ENCODE measurements at places on chromosomes 6 and 20.

DNA sequence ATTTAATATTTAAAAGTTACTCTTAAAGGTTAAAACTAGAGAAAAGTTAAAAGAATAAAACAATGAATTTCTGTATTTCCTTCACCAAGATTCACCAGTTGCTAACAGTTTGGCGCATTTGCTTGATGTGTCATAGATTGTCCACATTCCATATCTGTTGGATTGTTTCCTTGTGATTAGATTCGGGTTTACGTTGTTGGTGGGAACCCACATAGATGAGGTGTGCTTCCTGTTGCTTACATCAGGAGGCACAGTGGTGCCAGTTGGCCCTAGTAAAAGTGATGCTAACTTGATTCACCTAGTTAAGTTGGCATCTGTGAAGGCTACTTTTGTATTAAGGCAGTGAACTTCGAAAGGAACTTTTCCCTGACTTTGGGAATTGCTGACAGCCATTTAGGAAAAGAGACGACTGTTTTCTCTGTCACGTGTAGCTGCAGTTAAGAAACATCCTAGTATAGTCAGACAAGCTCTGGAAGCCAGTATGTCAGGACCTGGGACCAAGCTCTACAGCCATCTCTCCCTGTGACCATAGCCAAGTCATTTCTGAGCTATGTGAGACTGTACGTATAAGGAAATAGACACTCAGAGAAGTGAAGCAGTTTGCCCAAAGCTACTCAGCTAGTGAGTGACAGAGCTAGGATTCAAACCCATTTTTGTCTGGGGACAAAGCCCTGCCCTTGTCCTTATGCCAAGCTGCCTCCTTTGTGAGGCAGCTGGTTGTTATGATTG, 49.0 kb downstream of the PPARD start:
- no peak for DNase-seq

- DNase-seq = no peak
These were observed 57.8 kb upstream of the TPD52L1 start for GRCh38 chr6:125095580-125096301.

DNA sequence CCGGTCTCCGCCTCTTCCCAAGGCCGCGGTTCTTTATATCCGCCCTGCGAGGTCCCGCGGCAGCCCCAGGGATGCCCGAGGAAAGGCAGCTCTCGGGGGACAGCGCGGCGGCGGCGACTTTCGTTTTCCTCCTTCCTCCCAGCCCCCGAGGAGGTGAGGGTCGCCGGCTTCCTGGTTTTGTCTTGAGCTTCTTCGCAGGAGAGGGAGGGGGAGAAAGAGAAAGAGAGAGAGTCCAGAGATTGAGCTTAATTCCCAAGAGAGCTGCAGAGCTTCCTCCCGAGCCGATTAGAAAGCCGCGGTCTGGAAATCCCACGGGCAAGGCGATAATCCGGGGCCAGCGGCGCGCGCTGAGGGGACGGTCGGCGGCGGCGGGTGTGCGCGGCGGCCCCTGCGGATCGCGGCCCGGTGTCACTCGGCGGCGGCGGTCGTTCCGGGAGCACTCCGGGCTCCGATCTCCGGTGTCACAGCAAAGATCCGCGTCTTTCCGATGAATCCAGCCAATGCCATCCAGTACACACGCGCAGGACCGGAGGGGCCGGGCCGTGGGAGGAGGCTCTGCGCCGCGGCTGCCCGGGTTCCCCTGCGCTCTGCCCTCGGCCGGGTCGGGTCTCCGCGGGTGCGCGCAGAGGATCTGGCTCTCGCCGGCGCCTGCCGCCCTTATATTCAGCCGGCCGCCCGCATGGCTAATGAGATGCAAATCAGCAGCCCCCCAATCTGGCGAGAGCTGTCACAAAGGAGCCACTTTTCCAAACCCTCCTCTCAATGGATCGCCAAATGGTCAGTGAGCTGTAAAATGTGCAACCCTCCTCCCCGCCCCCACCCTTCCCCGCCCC, at the start of gene DLL1:
Gene DLL1 (minus strand): TSS at position 783 of the 833 bp plus-strand sequence. CDS start 939 bp downstream, outside the sequence.
- peak; percentile 32 for DNase-seq

DNA sequence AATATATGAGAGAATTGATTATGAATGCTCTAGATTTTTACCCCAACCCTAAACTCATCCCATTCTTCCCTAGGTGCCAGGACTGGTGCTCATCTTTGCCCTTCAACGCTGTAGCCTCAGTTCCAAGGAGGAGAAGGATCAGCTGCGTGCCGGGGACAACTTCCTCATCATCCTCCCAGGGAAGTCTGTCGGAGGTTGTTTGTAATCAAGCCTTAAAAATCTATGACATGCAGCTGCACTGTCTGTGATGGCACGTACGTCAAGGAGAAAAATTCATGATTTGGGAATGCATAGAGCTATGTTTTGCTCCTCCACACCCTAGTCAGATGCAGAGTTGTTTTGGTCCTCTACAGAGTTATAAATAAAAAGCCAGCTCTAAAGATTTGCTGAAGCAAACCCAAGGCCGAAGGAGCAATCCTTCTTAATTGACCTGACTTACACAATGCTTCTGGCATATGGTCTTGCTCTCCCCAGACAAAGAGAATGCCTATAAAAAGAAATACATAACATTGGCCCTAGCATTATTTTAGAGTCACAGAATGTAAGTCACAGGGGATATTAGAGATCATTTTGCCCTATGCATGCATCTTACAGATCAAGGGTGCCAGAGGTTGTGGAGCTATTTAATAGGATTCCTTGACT, 244.2 kb downstream of the HIVEP2 start:
- no peak for DNase-seq

GRCh38 chr20:17568972-17569521, 828 bp upstream of the DSTN start:
- peak; percentile 20 for DNase-seq

DNA sequence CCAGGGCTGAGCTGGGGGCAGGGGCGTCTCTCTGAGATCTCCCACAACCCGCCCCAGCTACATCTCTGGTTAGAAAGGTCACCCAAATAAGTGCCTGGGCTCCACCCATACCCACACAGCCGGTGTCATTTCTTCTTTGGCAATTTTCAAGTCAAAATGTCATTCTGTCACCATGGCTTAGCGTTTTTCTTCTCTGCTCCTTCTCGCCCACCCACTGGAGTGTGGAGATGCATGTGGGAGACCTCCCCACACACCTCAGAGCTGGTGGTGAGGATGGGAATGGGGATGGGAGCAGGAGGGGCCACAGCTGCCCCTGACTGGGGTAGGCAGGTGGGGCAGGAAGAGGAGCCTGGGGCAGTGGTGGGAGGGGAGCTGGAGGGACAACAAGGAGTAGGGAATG, 63.1 kb downstream of the CPNE5 start:
- no peak for DNase-seq

DNA sequence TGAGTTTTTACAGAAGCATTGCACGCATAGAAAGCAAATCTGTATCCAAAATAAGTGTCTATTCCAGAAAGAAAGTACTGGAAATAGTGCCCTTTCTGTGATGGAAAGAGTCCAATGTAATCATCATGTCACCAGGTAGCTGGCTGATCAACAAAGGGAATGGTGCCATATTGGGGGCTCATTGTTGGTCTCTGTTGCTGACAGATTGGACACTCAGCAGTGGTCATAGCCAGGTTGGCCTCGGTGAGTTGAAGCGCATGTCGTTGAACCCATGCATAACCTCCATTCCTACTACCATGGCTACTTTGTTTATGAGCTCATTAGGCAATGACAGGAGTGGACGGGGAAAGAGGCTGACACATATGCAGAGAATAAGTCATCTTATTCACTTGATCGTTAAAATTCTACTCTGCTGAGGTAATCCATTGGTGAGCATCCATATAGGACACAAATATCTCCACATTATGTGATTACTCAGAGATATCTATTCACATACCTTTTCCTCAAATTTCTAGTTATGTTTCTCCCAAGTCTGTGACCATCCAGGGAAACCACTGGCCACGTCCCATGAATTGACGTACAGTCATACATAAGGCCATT, 560.5 kb downstream of the HAO1 start:
- no peak for DNase-seq

DNA sequence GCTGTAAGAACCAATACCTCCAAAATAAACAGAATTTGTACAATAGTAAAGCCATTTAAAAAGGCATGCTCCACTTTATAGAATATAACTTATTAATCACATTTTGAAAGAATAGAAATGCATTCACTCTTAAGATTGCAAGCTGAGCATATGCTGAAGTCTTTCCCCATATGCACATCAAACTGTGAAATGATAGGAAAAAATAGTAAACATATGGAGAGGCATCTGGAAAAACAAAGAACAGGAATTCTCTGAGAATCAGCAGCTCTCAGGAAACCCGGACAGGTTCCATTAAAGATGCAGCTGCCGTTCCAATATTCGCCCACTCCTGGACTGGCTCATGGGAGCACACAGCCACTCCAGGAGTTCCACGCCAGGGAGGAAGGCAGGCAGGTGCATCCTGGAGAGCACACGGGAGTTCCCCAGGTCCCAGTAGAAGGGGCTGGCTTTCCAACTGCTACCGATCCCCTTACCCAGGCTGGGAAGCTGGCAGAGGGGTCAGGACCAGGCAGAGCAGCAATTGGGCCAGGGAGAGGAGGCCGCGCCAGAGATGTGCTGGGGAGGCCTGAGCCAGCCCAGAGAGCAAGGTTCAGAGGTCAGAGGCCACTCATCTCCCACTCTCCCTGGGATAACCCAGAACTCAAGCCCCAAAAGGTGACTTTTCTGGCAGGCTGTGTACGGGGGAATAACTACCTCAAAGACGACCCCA, 111.1 kb downstream of the DLL1 start:
- no peak for DNase-seq

- DNase-seq = no peak
These were observed 77.6 kb downstream of the TRERF1 start for GRCh38 chr6:42374018-42374669.

GRCh38 chr6:25312034-25312620, 33.0 kb downstream of the CARMIL1 start:
- no peak for DNase-seq

DNA sequence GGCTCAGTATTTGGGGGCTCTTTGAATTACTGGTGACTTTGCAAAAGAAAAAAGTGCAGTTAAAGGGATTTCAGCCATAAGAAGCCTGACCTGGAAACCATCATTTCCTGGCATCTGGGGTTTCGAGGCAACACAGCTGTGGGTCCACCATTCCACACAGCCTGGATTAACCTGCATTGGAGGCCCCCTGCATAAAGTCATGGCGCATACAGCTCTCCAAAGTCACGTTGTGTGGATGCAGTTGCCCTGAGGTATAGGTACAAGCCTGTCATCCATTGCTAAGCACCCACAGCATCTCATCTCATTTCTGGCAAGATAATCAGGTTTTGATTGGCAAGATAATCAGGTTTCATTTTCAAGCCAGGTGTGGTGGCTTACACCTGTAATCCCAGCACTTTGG, 54.5 kb upstream of the TAGAP start:
- DNase-seq = no peak

DNA sequence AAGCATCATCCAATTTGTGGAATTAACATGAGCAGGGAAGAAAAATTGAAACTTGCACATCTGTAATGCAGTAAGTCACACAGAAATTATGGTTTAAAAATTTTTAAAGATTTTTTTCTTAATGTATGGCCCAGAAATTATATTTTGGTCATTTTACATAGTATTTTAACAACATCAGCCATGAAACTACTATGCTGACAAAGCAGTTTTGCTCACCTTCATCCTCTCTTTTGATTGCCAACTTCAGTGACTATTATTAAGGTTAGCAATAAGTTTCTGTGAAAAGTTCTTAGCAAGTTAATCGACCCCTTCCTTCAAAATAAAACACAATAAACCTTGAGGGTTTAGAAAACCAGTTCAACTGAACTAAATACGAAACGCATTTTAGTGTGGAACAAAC, 1347.0 kb downstream of the EPHA7 start:
- DNase-seq = no peak

GRCh38 chr6:24702720-24703282, 16.2 kb downstream of the C6orf62 start:
- no peak for DNase-seq

GRCh38 chr6:11675601-11676000, 103.0 kb downstream of the ADTRP start:
- DNase-seq = no peak

DNA sequence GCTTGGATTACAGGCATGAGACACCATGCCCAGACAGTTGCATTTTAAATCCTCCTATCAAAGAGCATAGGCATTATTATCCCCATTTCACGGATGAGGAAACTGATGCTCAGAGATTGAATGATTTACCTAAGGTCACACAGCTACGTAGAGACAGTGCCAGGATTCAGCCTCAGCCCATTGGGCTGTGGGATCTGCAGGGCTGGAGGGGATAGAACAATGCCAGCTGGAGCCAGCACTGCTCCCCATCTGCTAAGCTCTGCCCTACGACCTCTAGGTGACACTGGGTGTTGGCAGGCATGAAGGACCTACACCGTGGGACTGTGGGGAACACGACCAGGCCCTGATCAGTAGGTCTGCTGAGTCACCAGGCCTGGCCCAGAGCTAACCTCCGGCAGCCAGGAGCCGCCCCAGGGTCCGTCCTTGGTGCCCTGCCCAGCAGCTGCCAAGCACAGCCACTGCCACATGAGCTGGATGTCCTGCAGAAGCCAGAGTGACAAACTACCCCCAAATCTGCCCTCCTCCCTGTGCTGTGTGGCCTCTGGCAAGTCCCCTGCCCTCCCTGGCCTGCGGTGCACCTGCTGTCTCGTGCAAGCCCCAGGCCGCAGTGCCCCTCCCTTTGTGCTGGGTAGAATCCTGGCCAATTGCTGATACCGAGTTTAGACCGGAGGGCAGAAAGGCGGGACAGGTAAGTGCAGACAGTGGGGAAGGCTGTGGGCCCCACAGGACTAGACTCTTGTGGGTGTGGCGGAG, 47.6 kb upstream of the PTGIS start:
- DNase-seq = no peak

GRCh38 chr6:128981716-128982115, 98.8 kb downstream of the LAMA2 start:
- DNase-seq = no peak

DNA sequence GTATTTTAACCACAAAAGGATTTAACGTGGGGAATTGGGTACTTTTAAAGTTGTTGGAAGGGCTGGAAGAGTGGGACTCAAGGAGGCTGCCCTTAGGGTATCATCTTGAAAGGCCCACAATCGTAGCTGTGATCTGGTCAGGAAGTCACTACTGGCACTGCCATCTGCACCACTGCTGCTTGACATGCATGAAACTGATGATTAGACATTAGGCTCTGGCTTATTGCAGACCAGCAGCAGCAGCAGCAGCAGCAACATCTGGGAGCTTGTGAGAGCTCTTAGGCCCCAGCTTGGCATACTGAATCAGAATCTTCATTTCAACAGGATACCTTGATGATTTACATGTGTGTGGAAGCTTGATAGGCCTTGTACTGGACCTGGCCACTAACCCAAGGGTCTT, 68.6 kb downstream of the PHF20 start:
- DNase-seq = no peak

GRCh38 chr6:11429577-11429976, 108.0 kb upstream of the TMEM170B start:
- DNase-seq = no peak

DNA sequence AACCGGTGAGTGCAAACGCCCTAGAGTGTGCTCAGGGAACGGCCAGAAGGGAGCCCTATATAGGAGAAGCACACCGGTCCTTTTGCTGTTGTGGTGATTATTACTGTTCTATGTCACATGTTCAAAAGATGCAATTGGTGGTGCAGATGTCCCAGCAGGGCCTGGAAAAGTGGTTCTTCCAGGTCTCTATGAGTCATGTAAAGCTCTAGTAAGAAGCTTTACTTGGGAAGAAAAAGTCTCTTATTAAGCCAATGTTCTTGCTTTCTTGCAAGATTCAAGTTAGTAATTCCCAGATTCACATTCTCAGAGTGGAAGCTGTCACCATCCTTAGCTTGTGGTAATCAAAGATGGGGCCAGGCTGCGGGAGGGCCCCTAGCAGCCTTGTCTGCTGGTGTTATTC, 23.3 kb downstream of the EDN3 start:
- DNase-seq = no peak

Measured in effector CD8-positive, alpha-beta T cell (primary cell).